Endothelial cell of umbilical vein (primary cell): ENCODE measurements at places on chromosomes 13 and 19.

DNA sequence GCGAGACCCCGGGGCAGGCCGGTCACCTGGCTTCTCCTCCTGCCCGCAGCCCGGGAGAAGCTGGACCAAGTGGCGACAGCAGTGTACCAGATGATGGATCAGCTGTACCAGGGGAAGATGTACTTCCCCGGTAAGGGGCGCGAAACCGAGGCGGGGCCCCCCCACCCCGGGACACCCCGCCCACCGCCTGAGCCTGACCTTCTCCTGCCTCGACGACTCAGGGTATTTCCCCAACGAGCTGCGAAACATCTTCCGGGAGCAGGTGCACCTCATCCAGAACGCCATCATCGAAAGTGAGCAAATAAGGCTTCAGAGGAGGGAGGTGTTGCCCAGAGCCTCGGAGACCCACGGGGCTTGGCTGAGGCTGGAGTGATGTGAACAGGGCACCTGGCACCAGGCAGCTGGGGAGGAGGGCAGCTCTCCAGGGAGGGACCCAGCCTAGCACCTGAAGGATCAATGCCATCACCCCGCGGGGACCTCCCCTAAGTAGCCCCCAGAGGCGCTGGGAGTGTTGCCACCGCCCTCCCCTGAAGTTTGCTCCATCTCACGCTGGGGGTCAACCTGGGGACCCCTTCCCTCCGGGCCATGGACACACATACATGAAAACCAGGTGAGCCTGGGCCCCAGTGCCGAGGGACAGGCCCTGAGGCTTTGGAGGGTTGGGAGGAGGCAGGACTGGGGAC is 629 bp downstream of the IZUMO4 start:
- H3K36me3 ChIP-seq, result peaks cover 3% of the 10 kb centered on the region
- peaks cover 13% of the 10 kb centered on the region for H3K4me1 ChIP-seq
- no peak overlapping the region for H3K27ac ChIP-seq
- peak overlapping the region; percentile 38 for H3K4me3 ChIP-seq
- H3K27me3 ChIP-seq, result no peaks in the 10 kb centered on the region
- DNase-seq, result no peak

DNA sequence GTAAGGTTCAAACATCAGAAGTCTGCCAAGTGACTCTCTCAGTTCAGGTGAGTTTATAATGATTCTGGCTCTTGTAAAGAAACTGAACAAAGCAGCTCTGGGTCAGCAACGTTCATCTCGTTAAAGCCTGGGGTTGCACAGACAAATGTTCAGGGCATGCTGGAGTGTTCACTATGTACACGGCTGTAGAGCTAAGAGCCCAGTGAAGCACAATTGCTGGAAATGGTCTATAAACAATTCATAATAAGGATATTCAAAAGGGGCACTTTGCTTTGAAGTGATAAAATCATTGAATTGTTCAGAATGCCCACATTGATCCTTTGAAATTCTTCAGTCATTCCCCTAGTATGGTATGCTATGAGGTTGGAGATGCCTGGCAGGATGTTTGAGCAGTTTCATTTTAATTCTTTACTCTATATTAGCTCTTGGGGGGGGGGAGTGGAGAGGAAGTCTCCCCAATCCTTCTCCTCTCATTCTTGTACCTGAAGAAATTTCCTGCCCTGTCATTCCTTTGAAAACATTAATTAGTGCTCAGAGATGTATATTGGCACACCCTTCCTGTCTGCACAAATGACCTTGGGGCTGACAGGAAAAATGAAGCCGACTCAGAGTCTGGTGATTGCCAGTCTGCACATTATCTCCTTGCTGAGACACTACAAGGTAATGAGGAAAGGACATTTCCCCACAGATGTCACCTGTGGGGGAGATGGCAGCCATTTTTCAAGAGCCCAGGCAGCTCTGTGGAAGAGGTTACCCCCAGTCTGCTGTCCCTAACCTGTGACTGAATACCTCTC is 145.5 kb downstream of the DLEU7 start:
- H3K27ac ChIP-seq, result peak overlapping the region; percentile 19
- no peaks in the 10 kb centered on the region for H3K27me3 ChIP-seq
- no peaks in the 10 kb centered on the region for H3K36me3 ChIP-seq
- H3K4me1 ChIP-seq, result peaks cover 28% of the 10 kb centered on the region
- DNase-seq, result peak; percentile 57

GRCh38 chr13:44271915-44272341 is 101.7 kb upstream of the SERP2 start:
- H3K36me3 ChIP-seq, result no peaks in the 10 kb centered on the region
- peaks cover 8% of the 10 kb centered on the region for H3K27me3 ChIP-seq
- H3K27ac ChIP-seq, result no peak overlapping the region
- no peak for DNase-seq
- no peak overlapping the region for H3K4me3 ChIP-seq

GRCh38 chr13:69474011-69474685 is 633.5 kb upstream of the ATXN8OS start:
- no peaks in the 10 kb centered on the region for H3K36me3 ChIP-seq
- H3K27me3 ChIP-seq, result no peaks in the 10 kb centered on the region
- H3K4me1 ChIP-seq, result no peaks in the 10 kb centered on the region
- no peak for DNase-seq
- H3K4me3 ChIP-seq, result no peak overlapping the region

DNA sequence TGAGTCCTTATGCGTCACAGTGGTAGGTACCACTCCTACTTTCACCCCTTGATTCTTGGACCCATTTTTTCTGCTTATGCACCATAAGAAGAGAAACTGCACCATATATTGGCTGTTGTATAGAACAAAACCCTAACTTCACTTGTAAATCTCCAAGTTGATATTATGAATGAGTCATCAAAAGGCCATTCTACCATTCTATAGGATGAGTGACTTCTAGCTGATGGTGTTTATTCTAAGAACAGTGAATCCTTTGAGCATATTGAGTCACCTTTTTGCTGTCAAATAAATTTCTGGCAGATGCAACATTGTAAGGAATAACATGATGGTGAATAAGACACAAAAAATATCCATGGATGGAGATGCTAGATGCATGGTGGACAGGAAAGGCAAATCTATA is 57.7 kb downstream of the POLR1D start:
- H3K4me1 ChIP-seq, result no peaks in the 10 kb centered on the region
- DNase-seq, result no peak
- no peaks in the 10 kb centered on the region for H3K36me3 ChIP-seq
- H3K4me3 ChIP-seq, result no peak overlapping the region
- no peak overlapping the region for H3K27ac ChIP-seq

- no peak overlapping the region for H3K27ac ChIP-seq
- H3K4me3 ChIP-seq, result no peak overlapping the region
These were observed 249.0 kb downstream of the DLEU7 start for GRCh38 chr13:50594276-50595051.

- no peaks in the 10 kb centered on the region for H3K4me1 ChIP-seq
- DNase-seq, result no peak
- H3K36me3 ChIP-seq, result peaks cover 4% of the 10 kb centered on the region
- no peak overlapping the region for H3K27ac ChIP-seq
- H3K4me3 ChIP-seq, result no peak overlapping the region
These were observed 20.4 kb downstream of the ZMYM2 start for GRCh38 chr13:19978831-19979437.
